ENCODE measurements at places on chromosomes 6 and 20.

- DNase-seq, result no peak
Measured at GRCh38 chr20:53002786-53003185, 30.6 kb downstream of the TSHZ2 start.

- DNase-seq, result no peak
Measured at GRCh38 chr6:24960991-24961475, 25.3 kb upstream of the RIPOR2 start.

- no peak for DNase-seq
Measured at GRCh38 chr6:2744209-2744771, 6.4 kb downstream of the MYLK4 start.

DNA sequence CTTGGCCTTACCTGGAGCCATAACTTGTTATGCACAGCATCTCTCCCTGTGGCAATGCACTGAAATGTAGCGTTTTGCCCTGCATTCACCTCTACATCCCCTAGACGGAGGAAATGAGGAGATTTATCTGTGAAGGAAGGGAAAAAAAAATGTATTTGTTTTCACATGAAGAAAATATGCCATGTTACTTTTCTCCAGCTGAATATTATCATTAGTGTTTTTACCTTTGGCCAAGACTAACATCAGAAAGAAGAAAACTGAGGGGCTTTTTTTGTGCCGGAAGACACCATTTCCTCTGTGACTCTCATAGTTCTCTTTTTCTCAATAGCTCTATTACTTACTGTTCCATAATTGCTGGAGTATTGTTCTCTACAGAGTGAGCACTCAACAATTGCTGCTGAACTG is 280.4 kb downstream of the PTPRK start:
- no peak for DNase-seq

DNA sequence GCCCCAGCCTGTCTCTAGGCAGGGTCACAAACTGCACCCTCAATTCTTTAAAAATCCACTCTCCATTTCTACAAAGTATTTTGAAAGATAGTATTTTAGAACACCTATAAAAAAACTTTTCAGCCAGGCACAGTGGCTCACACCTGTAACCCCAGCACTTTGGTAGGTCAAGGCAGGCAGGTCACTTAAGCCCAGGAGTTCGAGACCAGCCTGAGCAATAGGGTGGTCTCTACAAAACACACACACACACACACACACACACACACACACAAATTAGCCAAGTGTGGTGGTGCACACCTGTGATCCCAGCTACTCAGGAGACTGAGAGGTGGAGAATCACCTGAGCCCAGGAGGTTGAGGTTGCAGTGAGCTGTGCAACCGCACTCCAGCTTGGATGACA is 30.2 kb downstream of the SLC23A2 start:
- DNase-seq, result no peak

DNA sequence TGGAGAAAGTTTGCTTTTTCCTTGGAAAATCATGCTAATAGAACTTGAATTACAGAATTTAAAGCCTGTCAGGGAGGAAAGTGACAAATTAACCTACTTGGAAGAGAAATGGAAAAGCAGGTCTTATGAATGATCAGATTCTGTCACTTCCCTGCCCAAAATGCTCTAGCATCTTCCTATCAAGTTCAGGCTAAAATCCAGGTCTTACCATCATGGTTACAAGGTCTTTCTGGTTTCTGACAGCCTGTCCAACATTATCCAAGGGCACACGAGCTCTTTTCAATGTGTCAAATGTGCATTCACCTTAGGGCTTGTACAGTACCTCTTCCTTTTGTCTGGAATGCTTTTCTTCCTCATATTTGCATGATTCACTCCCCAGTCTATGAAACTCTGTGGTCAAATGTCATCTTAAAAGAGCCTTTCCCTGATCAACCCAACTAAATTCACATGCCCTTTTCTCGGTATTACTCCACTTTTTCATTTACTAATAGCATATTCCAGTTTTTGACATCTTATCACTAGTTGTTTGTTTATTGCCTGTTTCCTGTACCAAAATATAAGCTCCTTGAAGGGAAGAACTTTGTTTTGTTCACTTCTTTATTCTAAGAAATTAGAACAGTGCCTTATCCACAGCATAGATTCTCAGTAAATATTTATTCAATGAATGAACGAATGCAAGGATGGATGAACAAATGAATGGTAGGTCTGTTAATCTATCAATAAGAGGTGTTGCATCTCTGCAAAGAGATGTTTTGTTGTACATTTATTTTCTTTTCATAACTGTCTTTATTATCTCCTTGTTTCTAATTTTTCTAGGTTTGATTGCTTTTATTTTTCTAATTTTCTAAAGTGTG is 139.5 kb downstream of the BCAS1 start:
- DNase-seq, result peak; percentile 40

GRCh38 chr6:10558565-10558964 is 37.4 kb downstream of the GCNT2 start:
- DNase-seq, result no peak

GRCh38 chr6:52538901-52539354 is 37.9 kb downstream of the TRAM2 start:
- no peak for DNase-seq

DNA sequence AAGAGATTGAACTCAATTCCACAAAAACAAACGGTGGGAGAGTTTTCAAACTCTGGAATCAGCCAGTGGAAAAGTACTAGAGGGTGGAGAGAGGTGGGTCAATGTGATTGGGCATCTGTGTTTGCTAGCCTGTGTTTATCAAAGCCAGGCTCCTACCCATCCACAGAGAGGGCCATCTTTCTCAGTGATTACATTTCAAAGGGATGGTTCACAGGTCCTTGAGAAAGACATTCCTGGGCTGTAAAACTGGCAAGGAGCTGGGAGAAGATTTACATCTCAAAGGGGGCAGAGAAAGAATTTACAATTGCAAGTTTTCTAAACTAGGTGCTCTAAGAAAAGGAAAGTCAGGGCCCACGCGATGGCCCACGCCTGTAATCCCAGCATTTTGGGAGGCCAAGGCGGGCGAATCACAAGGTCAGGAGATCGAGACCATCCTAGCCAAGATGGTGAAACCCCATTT is 146.8 kb upstream of the UST start:
- DNase-seq, result no peak

DNA sequence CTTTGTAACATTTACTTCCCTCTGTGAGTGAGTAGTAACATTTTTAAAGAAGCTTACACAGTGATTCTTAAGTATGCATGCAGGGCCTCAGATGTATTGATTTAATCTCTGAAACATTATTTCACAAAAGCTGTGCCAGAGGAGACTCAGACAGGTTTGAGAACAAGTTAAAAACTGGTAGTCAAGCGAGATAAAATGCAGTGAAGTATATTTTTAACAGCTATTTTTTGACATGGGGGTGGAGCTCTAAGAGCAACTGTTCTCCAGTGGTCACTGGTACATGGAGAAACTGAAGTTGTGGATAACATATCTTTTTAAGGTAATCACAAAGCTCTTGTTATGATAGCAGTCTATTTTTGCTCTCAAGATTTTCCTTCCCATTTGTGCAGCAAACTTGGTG is 20.4 kb downstream of the DSTN start:
- no peak for DNase-seq

GRCh38 chr6:127484212-127484863 is 25.1 kb upstream of the KIAA0408 start:
- peak; percentile 54 for DNase-seq

DNA sequence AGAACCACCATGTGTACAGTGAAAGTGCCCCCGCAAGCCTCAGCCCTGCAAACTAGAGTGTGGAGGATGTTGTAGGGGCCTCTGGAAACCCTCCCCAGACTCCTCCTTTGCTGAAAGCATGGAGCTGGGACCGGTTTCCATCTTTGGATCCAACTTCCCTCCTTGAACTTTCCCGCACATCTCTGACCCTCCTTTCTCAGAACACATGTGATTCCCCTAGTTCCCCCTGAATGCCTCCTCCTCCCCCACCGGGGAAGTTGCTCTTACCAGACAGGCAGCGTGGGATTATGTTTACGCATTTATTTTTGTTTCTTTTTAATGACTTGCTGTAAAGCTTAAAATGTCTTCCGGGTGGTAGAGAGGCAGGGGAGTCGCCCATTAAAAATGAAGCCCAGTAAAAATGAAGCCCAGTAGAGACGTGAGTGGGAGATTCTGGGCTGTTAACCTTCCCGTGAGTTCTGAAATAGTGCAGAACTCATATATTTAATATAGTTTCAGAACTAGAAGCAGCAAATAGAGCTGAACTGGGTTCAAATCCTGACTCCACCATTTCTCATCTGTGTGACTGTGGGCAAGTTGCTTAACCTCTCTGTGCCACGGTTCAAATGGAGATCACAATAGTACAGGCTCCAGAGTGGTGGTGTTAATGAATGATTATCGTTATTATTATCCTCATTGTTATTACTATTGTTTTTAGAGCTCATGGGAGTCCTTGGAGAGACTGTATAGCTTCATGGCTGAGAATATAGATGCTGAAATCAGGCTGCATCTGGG is 8.0 kb upstream of the PTPN1 start:
- peak; percentile 90 for DNase-seq

- DNase-seq, result no peak
Measured at GRCh38 chr20:62043131-62043914, 22.4 kb downstream of the TAF4 start.

GRCh38 chr6:169571123-169571962 is 130.5 kb downstream of the WDR27 start:
- no peak for DNase-seq

GRCh38 chr6:82910820-82911219 is 154.8 kb downstream of the UBE3D start:
- no peak for DNase-seq

- peak; percentile 36 for DNase-seq
Measured at GRCh38 chr20:53609491-53610445, 16.1 kb upstream of the ZNF217 start.

DNA sequence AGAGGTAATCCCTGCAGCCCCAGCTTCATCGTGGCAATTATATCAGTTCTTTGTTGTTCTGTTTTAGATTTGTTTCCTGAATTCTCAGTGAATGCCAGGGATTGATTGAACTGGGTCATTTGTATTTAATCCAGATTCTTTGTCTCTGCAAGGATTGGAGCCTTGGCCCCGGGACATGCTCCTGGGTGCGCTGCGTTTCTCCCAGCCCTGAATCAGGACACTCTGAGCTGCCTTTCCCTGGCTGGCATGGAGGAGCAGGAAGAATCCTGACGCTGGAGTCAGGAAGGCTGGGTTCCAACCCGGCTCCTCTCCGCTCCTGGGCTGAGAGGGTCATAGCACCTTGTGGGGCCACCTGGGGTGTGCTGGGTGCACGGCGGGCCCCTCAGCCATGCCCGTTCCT is 545.6 kb downstream of the QKI start:
- DNase-seq, result no peak

DNA sequence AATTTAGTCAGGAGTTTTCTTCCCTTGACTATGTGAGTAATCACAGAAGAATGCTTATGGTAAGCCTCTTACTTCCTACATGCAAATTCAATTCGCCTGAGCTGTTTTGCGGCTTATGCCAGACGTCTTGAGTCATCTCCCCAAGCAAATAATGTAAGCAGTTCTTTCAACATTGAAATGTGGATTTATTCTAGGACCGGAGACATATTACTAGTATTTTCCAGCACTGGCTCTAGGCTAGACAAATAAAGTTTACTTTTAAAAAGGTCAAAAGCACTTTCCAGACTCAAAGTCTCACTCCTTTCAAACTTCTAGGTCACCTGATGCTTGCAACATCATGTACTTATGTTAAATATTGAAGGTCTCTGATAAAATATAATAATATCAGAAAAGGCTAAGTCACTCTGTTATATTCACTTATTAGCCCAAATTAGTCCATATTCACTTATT is 38.1 kb upstream of the NOX3 start:
- DNase-seq, result peak; percentile 47

GRCh38 chr20:20370094-20370575 is 2.2 kb downstream of the INSM1 start:
- no peak for DNase-seq

GRCh38 chr6:134010974-134011373 is 41.5 kb downstream of the SLC2A12 start:
- DNase-seq, result no peak

- DNase-seq, result no peak
Measured at GRCh38 chr20:20520776-20521175, 152.9 kb downstream of the INSM1 start.

GRCh38 chr20:58447511-58448391 is 58.7 kb downstream of the VAPB start:
- DNase-seq, result peak; percentile 48

- DNase-seq, result no peak
Measured at GRCh38 chr6:85798931-85799652, 156.4 kb upstream of the SYNCRIP start.

DNA sequence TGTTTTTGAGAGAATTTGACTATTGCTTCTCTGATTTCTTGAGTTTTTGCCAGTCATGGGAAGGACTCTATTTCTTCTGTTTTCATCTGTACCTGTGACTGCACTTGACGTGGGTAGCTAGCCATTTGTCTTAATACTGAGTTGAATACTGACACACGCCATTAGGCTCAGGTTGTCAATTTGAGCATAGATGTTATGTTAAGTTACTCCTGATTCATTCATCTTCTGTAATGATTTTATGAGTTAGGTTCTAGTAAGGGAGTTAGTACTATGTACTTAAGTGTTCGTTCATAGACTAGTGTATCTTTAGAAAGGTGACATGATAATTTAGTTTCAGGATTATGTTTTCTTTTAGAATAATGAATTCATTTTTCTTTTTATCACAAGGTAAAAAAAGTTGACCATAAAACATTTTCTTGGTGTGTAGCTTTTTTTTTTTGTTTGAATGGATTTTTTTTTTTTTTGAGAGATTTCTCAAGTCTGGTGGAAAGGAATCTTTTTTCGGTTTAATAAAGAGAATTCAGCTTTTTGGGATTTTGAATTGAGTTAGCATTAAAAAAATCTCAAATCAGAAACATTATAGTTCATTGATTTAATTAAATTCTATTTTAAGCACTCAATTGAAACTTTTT is 1.7 kb downstream of the AFDN start:
- no peak for DNase-seq

DNA sequence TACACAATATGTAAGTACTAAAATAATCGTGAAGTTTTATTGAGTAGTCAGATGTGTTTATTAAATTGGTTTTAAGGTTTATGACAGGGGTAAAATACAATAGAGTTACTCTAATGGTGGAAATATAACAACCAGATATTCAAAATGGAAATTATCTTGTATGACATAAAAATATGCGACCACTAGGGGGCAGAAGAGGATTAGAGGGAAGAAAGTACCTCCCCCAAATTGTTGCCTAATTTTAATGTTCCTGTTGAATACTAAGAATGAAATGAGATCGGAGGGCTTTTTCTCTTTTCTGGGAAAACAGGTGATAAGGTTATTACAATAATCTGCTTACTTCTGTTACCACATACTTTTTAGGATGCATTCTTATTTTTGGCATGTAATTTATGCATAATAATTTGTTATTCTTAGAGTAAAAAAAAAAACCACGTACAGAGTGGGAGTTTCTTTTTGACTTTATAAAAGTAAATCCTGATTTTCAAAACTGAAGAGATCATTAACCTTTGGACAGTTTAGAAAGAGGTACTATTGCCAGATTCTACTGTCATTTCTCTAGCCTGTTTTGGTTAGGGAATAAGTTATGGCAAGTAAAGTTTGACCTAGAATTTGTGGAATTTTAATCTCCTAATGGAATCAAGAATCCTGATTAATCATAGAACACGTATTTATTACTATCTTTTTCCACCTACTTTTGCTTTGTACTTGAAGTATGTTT is 159.2 kb downstream of the CD109 start:
- peak; percentile 89 for DNase-seq
